ENCODE measurements at places on chromosomes 16 and 17.

- no peak for DNase-seq
These were observed 446.6 kb downstream of the KCNJ18 start for GRCh38 chr17:22138861-22139469.

- no peak for DNase-seq
These were observed 86.7 kb downstream of the IRX5 start for GRCh38 chr16:55017321-55017720.

DNA sequence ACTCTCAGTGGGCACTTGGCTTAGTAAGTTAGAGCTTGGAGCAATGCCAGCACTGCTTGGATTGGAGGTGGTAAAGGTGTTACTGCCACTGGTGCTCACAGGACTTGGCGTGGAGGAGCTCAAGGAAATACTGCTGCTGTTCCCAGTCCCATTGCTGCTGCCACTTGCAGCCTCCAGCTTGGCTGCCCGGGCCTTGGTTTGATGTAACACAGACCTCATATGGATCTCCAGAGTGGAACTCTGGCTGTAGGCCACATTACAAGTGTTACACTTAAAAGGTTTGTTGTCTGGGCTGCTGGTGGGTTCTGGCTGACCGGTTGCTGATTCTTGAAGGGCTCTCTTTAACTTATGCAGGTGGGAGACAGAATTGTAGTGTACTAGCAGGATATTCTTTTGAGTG lies 250.3 kb downstream of the ZFHX3 start:
- DNase-seq: no peak

GRCh38 chr16:1152123-1152638 lies 725 bp upstream of the CACNA1H start:
- no peak for DNase-seq

- no peak for DNase-seq
These were observed 1.2 kb upstream of the TCAP start for GRCh38 chr17:39663688-39664580.

- DNase-seq: peak; percentile 11
These were observed 338.0 kb downstream of the WWOX start for GRCh38 chr16:78437352-78437968.

DNA sequence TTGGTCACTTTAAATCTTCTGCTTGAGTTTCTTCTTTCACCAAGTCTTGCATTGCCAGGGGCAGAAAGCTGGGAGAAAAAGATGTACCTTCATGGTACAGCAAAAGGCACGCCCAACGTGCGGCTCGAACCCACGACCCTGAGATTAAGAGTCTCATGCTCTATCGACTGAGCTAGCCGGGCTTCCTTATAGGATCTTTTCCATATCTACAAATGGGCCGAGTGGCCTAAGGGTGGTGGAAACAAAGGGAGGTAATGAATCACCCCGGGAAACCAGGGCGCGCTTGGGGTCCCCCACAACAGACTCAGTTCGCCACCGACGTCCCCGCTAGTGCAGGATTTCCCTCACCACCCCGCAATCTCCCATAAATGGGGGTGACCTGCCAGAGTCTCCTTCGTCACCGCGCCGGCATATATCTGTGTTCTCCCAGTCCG lies 7.5 kb upstream of the OR1F1 start:
- DNase-seq: no peak

GRCh38 chr17:32794533-32795246 lies 82.2 kb downstream of the MYO1D start:
- no peak for DNase-seq

DNA sequence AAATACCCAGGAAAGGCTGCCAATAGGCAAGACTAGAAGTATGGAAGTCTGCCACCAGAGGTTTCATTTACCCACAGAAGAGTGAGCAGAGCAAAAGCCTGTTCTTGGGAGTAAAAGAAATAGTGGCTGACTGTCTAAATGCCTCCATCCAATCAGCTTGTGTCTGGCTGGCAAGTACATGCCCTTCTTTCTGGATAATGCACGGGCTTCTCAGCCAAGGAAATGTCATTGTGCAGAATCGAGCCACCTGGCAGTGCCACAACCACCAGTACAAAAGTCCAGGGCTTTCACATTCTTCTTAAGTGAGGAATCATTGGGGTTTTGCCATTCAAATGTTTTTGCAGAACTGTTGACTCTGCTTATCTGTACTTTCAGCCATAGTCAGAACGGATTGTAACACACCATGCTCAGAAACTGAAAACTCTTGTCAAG lies 10.1 kb upstream of the ERCC4 start:
- no peak for DNase-seq

DNA sequence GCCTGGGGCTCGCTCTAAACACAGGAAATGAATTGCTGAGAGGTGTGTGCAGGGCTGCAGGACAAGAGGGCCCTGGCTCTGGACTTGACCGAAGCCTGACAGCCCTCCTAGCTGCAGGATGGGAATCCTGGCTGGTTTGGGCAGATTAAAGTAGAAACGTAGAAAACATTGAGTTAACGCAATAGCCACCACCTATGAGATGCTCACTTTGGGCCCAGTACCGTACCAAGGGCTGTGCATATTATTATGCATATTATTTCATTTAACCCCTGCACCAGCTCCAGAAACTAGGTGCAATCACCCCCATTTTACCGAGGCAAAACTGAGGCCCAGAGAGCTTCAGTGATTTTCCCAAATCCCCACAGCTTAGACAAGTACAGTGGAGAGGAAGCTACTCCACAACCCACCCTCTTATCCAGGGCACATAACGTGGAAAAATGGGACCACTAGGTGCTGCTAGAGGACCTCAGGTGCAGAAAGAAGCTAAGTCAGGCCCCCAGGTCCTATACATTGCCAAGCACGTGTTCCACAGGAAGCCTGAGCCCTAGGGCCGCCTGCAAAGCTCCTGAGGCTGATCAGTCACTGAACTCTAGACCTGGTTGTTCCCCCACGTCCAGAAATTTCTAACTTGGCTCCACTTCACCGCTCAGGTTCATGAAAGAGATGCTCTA lies 79.2 kb downstream of the MYH11 start:
- peak; percentile 49 for DNase-seq

GRCh38 chr17:64120159-64120810 lies 9.7 kb downstream of the ERN1 start:
- no peak for DNase-seq

DNA sequence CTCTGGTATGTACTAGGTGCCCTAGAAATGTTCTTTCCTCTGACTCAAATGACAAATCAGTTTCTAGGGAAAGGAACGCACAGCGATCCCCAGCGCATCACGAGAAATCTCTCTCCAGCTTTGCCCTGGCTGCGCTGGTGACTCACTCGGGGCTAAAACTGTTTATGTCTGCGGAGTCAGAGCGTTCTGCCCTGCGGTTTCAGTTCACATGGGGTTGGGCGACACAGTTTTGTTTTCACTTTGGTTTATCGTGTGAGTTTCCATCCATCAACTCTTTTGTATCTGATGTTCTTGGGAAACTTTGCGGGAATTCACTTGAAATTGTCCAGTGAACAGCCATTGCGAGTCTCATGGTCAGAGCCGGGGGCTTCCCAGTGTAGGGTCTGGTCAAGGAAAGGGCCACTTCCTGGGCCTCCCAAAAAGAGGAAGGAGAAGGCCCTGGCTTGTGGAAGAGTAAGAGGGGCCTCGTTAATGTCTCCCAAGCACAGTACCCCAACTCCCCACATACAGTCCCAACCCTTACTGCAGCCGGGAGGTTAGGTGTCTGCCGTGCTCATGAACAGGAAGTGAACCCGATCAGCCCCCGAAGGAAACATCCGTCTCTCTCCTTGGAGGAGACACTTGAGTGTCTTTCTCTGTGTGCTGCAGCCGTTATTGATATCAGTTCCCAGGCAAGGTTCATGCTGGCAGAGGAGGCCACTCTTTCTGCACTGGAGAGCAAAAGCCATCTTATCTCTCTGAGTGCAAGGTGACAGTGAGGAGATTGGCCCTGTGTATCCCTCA lies 643.2 kb downstream of the WWOX start:
- DNase-seq: no peak

GRCh38 chr16:50989047-50989446 lies 162.0 kb downstream of the SALL1 start:
- DNase-seq: no peak

GRCh38 chr16:4378999-4379690 lies 7.5 kb downstream of the VASN start:
- DNase-seq: no peak

- no peak for DNase-seq
These were observed 2.0 kb downstream of the TP53I13 start for GRCh38 chr17:29570521-29570920.

DNA sequence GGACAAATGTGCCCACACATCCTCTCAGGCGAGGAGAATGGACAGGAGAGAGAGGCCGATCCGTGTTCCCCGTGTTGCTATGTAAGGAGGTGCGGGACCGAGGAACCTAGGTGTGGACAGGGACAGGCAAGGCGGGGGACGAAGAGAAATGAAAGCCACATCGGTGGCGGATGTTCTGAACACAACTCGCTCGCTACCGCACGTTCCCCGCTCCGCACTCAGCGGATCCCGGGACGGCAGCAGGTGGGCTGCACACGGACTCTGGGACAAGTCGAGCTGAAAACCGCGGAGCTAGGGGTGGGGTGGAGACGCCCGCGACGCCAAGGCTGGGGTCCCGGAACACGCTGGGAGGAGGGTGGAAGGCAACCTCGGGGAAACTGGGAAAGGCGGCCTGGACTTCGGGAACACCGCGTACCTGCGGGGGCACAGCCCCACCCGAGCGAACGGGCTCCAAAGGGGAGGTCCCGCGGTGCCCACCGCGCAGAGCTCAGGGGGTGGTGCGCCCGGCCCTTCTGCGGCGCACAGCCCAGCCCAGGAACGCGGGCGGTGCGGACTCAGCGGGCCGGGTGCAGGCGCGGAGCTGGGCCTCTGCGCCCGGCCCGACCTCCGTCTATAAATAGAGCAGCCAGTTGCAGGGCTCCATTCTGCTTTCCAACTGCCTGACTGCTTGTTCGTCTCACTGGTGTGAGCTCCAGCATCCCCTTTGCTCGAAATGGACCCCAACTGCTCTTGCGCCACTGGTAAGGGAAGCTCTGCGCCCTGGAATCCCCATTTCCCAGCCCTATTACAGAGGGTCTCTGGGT lies at the start of gene MT1E:
Gene MT1E (plus strand): TSS at position 642 of the 803 bp plus-strand sequence. CDS start 71 bp downstream, at position 713.
- DNase-seq: peak; percentile 71

DNA sequence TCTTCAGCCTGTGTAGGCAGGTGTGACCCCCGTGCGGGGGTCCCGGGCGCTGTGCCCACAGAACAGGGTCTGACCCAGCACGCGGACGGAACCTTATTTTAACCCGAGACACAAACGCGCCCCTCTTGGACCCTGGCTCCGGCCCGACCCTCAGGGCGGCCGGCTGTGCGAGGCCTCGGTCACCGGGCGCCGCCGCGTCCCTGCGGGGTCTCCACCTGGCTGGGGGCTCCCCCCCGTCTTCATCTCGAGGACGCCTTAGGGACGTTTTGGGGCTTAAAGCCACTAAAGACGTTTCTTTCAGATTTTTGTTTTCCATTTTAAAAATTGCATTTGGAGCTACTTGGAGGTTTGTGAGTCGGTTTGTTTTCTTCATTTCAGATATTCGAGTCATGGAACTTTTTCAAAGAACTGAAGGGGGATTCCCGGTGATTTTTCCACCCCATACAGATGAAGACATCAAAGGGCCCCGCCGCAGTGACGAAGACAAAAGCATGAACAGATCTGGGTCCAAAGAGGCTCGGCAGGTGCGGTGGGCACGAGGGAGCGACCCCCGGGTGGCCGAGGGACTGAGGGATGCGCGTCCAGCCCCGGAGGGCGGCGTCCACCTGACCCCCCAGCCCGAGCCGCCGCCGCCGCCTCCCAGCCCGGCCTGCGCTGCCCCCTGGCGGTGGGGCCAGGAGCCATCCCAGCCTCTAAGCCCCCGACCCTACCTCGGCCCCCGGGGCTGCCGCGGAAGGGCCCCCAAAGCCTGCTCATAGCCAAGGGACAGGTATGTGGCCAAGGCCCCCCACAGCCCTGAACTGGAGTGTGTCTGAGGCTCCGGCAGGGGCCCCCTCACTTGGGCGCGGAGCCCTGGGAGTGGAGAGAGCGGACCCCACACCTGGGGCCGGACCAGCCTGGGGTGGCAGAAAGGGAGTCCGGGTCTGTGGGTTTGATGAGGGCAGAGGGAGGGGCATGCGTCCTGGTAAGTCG lies 3.8 kb upstream of the CD7 start:
- DNase-seq: no peak

DNA sequence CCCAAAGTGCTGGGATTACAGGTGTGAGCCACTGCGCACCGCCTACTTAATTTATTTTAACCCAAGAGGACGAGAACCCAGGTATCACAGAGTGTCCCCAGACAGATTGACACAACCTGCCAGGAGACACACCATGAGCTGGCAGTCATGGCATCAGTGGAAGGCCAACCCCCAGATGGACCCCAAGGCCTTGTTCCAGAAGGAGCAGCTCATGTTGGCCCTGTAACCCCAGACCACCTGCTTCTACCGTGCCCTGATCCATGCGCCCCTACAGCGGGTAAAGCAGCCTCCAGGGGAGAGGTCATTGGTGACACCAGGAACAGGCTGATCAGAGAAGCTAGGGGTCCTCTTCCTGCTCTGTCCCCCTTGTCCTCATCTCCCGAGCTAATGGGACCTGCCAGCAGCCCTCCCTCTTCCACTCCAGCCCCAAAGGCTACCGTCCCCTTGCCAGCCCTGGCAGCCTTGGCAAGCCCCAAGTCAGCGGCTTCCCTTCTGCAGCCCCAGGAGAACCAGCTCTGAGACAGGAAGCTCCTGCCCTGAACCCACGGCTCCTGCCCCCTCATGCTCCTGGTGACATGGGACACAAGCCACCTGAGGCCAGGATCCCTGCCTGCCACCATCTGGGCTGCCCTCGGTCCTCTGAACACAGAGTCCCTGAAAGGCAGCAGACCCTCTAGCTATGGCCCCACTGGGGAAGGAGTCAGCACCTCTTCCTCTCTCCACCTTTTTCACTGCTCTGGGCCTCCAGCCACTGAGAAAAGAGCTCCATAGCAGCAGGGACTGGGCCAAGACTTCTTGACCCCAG lies 6.3 kb downstream of the SULT1A1 start:
- DNase-seq: no peak

DNA sequence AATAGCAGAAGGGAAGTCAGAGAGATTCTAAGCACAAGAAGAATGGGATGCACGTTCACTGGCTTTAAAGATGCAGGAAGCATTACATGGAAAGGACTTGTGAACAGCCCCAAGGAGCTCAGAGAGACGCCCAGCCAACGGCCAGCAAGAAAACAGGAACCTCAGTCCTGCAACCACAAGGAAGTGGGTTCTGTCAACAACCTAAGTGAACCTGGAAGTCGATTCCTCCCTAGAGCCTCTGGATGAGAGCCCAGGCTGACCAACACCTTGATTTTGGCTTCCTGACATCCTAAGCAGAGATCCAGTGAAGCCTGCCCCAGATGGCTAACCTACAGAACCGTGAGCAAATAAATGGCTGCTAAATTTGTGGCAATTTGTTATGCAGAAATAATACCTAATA lies 24.5 kb downstream of the GPR142 start:
- DNase-seq: no peak
